Stimulated activated CD4-positive, alpha-beta T cell treated with anti-CD3 and anti-CD28 coated beads, Interleukin-1b, Interleukin-23, amount 100 ng/mL, for 1 hour (primary cell): ENCODE measurements at places on chromosomes 12 and 14.

DNA sequence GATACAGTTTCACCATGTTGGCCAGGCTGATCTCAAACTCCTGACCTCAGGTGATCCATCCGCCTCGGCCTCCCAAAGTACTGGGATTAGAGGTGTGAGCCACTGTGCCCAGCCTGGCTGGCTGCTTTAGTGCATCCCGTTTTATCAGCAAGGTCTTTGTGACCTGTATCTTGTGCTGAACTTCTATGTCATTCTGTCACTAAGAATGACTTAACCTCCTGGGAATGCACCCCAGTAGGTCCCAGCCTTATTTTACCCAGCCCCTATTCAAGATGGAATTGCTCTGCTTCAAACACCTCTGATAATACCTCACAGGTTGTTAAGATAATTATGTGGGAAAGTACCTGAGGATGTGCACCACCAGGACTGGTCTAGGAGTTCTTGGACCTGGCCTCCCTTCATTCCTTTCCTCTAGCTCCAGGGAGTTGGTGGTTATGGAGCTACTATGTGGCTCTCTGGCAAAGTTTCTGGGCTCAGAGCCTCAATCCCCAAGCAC is 26.1 kb upstream of the JPH4 start:
- no peak for DNase-seq

DNA sequence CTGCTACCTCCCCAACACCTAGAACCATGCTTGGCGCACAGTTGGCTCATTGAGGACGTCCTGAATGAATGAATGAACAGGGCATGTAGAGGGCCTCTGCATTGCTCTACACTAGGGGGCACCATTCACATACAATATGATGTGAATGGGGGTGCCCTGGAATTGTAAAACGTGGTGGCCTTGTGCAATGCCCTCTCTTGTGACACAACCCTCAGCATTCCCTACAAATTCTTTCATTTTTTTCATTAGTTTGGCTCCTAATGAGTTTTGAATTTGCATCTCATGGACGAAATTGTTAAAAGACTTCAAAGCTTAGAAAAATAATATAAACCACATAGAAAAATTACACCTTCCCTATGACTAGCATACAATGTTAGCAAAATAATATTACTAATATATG is 2.3 kb upstream of the DIO2 start:
- no peak for DNase-seq

DNA sequence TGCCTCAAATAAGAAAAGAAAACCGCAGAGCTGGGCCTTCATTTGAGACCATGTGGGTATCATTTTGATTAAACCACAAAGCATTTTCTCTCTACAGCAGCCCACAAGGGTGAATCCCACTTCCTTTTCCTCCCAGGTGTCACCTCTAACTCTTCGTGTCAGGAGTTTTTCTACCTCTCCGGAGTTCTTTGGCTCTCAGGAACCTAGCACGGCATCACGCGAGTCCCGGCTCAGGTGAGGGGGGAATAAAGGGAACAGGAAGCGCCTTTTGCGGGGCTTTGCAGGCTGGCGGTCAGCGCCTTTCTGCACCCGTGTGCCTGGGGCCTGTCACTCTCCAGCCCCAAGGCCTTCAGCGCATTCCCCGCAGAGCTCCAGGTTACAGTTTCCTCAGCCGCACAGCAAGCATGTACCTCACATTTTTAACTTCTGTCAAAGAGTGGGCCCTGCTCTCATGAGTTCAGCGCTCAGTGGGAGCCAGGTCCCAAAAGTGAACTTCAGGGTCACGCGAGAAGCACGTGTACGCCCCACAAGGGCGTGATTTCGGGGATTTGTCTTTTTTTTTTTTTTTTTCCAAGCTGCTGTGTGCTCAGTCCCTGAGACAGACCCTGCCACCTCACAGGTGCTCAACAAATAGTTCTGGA is 740 bp upstream of the PRPF40B start:
- no peak for DNase-seq

DNA sequence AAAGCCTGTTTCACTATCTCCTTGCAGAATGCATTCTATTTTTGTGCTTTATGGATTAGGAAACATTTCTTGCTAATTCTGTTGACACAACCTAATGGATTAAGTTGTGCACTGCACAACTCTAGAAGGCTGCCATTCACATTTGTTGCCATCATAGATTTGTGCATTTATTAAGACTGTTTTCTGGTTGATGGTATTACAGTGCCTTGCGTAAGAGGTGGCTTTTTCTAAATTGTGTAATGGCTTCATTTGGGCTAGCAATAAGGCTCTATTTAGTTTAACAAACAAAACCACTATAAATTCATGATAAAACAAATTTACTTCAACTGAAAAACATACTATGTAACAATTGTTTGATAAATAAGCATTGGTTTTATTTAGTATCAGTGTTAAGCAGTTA is 175.9 kb downstream of the TRHDE start:
- DNase-seq = no peak

DNA sequence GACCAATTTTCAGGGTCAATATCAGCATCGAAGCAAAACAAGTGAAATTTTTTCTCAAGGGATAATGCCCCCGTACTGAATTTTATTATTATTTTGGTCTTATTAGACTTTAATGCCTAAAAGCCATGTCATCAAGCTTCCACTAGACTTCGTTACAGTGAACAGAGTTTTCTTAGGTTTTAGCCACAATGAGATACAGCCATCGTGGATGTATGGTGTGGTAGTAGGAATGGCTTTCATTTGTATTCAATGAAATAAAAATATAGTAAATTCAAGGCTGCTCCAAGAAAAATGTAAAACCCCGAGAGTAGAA is 11.7 kb downstream of the TAOK3 start:
- DNase-seq = no peak

DNA sequence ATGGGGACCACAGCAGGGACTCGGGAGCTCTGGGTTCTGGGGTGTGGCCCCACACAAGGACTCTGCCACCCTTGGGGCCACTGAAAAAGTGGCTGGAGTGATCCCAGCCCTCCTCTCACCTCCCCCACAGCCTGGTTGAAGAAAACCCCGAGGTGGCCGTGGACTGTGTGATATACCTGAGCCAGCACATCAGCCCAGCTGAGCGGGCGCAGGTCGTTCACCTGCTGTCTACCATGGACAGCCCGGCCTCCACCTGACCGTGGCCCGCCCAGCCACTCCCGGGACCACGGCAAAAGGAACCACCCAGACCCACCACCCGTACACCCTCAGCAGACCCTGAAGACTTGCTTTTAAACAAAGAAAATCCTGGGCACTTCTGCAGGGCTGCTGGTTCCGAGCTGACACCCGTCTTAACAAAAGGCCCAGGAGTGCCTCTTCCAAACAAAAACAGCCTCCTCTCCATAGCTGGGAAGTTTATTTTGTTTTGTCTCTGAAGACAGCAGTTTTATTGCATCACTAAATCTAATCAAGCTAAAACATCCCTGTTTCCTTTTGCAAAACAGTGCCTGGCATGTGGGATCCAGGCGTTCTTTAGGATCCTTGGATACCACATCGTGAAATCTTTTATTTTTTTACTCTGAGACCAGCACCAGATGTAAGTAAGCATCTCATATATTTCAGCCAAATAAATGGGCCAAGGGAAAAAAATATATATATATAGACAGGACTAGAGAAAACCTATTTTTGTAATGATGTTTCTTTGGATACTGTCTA is 42.8 kb downstream of the FOXN4 start:
- DNase-seq = no peak

- DNase-seq = no peak
These were observed 56.7 kb downstream of the C14orf132 start for GRCh38 chr14:96095581-96096476.

DNA sequence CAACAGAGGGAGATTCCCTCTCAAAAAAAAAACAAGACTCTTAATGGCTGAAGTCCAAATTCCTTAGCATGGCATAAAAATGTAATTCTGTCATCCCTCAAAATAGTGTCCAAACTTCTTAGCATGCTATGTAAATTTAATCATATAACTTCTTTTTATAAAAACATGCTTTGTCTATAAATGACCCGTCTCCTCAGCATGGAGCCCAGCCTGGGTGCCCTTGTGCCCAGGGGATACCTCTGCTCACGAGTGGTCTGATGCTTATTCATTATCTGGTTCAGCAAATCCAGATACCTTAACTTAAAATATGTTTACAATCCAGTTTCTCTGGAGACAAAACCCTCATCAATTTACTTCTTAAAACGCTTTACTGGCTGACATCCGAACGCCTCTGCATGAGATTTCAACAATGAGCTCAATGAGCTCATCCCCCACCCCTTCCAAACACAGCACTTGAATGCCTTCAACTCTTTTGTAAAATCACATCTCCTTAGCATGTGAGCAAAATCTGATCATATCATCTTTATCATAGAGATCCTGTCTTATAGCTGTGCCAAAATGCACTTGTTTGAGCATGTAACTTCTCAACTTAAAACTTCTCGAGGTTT is 15.7 kb downstream of the RTL1 start:
- DNase-seq = no peak

- DNase-seq = no peak
These were observed 107.9 kb downstream of the CAND1 start for GRCh38 chr12:67377021-67377420.

DNA sequence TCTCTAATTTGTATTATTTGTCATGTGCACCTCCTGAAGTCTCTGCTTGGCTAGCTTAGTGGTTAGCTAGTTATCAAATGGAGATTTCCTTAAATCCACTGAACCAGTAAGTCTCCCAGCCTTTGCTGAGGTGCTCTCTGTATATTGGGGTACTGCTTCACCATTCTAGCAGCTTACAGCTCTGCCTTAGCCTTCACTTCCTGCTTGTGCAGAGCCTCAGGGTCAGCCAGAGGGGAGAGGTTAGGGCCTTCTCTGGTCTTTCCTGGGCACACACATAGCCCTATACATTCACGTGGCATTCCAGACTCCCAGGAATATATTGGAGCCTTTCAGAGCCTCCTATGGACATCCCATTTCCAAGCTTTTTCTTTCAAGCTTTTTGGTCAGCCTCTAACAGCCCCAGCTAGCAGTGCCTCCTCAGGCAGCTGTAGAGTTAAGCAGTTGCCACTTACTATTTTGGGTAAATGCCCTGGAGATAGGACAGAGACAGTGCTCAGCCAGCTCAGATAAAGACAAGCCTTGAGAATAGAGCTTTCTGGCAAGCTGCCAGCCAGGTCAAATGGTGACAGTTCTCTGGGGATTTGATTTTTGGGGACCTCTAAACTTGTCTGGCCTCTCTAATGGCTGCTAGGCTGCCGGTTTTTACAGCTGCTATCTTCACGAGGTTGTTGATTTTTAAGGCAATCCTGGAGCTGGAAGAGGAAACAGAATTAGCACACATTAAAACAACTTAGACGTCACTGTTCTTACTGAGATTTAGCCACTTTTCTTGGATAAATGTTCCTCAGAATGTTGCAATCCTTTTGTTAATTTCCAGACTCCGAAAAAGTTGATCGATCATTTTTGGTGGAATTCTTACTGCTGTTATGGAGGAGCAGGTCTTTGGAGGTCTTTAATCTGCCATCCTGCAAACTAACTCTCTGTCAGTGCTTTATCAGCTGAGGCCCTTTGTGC is 32.9 kb downstream of the FBXW8 start:
- DNase-seq = no peak

GRCh38 chr14:99510556-99511139 is 29.4 kb downstream of the CCNK start:
- no peak for DNase-seq

DNA sequence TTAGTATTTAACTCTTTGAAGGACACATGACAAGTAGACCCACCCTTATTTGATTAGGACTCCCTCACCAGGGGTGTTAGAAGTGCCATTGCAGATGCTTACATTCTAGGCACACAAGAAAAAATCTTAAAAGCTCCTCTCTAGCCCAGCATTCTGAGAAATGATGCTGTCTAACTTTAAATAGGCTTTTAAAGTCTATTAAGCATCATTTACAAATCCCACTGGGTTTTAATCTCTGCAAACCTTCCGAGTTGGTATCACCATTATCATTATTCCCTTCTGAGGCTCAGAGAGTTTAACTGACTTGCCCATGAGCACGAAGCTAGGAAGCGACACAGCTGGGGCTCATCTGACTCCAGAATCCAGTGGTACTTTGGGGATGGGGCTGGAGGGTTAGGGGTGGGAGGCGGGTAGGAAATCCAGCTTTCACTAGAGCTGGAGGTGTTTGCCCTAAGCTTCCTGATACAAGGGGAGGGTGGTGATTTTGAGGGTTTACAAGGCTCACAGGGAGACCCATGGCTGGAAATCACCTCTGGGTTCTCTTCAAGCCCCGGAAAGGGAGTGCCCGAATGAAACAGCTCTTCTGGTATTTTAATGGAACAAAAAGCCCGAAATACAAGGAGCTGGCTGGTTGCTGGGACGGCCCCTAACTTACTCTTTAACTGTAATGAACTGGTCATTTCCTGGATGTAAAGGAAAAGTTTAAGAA is 109.2 kb upstream of the FUT8 start:
- DNase-seq = no peak

GRCh38 chr14:28821993-28822392 is 55.4 kb downstream of the FOXG1 start:
- DNase-seq = no peak

- no peak for DNase-seq
These were observed 84.7 kb upstream of the PAWR start for GRCh38 chr12:79775355-79776027.

DNA sequence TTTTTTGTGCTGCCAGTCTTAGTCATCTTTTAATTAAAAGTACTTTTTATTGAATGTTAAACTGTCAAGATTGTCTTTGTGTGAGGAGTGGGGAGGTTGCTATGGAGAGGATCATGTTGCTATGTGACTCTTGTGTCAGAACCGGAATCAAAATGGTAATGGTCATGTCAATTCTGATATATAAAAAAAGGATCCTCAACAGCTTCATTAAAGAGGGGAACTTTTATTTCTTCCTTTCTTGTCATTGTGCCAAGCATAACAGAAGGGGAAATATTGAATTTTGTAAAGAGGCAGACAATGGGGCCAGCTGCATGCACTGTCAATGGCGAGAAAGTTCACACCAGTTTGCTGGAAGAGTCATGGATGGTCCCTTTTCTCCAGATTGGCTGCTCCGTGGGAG is 564.8 kb downstream of the VRK1 start:
- DNase-seq = no peak

GRCh38 chr12:47870175-47870781 is 34.5 kb downstream of the VDR start:
- DNase-seq = no peak

GRCh38 chr12:106760184-106760531 is 14.3 kb upstream of the RIC8B start:
- no peak for DNase-seq

- DNase-seq = no peak
These were observed 9.1 kb upstream of the PTGER2 start for GRCh38 chr14:52305014-52305413.

DNA sequence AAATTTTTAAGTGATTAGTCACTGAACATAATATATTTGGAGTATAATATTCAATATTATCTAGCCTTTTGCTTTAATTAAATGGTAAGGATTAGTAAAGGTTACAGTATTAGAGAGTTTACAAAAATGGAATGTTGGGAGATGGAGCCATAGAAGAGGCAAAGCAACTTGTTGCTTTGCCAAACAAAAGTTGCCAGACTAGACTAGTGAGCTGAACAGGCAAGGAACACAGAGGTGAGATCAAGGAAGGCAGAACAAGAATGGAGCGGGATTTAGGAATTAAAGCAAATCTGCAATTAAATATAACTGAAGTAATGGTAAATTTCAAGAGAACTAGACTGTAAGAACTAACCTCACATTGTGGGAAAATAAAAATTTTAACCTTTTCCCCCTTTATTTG is 5.1 kb downstream of the ARF6 start:
- no peak for DNase-seq

GRCh38 chr14:33056213-33056612 is 117.5 kb downstream of the NPAS3 start:
- DNase-seq = no peak

GRCh38 chr12:12993367-12993766 is 6.7 kb downstream of the HEBP1 start:
- no peak for DNase-seq

- no peak for DNase-seq
These were observed 88.6 kb downstream of the PRMT8 start for GRCh38 chr12:3579446-3580093.

GRCh38 chr12:5511644-5512600 is 80.0 kb downstream of the NTF3 start:
- no peak for DNase-seq
